ENCODE measurements at places on chromosomes 4 and X.
A peak's percentile ranks its signal among the peaks of the same experiment; 100 is the strongest.

- no peak for DNase-seq
These were observed 34.3 kb downstream of the KANTR start for GRCh38 chrX:53128097-53128749.

DNA sequence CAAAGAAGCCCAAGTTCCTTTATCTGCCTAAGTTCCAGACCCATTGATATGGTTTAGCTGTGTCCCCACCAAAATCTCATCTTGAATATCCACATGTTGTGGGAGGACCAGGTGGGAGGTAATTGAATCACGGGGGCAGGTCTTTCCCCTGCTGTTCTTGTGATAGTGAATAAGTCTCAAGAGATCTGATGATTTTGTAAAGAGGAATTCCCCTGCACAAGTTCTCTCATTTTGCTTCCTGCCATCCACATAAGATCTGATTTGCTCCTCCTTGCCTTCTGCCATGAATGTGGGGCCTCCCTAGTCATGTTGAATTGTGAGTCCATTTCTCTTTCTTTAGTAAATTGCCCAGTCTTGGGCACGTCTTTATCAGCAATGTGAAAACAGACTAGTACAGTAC is 860.2 kb downstream of the FSTL5 start:
- DNase-seq: no peak

- DNase-seq: no peak
These were observed 31.4 kb downstream of the HMX1 start for GRCh38 chr4:8840006-8840793.

DNA sequence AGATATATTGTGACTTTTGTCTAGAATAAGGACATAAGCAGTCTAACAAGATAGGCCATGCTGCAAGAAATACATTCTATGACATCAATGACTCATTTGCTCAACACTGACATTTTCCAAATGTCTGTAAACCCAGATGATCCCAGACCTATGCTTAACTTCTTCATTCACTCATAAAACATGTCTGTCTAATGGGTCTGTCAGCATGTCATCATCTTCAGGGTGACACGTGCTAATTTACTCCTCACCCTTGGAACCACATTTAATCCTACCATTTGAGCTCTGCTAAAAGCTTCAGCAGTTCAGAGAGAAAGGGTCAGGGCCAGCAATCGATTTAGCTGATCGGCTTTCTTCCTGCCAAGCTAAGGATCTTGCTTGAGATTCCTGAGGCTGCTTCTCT is 109.4 kb upstream of the MAP3K15 start:
- no peak for DNase-seq

DNA sequence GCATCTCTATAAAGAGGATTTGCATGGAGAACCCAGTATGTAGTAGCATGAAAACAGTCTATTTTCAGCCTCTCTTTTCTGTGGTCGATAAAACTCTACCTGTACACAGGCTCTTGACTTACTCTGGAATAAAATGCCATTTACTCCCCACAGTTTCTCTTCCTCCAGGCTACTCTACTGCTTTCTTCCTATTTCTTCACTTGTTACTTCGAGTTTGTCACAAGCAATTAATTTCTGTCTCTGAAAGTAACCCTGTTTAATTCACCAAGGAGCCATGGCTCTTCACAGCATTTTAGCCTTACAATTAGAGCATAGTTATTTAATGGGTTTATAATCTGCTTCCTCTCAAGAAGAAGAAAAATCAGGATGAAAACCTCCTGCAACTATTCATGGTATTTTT is 472.9 kb upstream of the PRKX start:
- DNase-seq: no peak

DNA sequence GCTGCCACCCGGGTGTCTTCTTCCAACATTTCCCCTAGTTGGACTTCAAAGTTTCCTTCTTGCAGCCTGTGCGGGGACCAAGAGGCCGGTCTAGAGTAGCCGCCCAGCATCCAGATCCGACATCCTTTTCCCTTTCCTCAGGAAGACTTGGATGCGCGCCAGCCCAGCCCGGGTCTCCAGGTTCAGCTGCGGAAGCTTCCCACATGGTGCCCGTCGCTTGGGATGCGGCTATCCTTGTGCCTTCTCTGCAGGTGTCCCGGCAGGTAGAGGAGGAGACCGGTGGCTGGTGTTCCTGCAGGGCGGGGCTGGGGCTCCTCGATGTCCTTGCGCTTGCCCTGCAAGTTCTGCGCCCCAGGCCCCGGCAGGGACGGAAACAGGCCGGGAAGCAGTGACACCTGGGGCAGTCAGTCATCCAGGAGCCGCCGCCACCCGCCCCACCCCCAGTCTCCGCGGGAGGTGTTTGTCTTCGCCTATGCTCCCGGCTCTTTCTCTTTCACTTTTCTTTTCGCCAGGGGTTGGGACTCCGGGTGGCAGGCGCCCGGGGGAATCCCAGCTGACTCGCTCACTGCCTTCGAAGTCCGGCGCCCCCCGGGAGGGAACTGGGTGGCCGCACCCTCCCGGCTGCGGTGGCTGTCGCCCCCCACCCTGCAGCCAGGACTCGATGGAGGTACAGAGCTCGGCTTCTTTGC is at the start of gene IL15:
TSS of gene IL15 (plus strand) at position 502 of the 689 bp plus-strand sequence. CDS start 82,882 bp downstream, outside the sequence.
- DNase-seq: peak; percentile 54

- no peak for DNase-seq
These were observed 26.7 kb upstream of the GUCY1A1 start for GRCh38 chr4:155639704-155640523.

GRCh38 chr4:2832981-2833670 is 10.5 kb upstream of the ADD1 start:
- no peak for DNase-seq

Measured in stimulated activated CD4-positive, alpha-beta T cell treated with anti-CD3 and anti-CD28 coated beads, Interleukin-1b, Interleukin-23, amount 100 ng/mL, for 4 hours (primary cell).